ENCODE measurements at places on chromosomes 4 and X.

- DNase-seq = no peak
Observed at GRCh38 chr4:176883108-176883550, 90.4 kb upstream of the VEGFC start.

DNA sequence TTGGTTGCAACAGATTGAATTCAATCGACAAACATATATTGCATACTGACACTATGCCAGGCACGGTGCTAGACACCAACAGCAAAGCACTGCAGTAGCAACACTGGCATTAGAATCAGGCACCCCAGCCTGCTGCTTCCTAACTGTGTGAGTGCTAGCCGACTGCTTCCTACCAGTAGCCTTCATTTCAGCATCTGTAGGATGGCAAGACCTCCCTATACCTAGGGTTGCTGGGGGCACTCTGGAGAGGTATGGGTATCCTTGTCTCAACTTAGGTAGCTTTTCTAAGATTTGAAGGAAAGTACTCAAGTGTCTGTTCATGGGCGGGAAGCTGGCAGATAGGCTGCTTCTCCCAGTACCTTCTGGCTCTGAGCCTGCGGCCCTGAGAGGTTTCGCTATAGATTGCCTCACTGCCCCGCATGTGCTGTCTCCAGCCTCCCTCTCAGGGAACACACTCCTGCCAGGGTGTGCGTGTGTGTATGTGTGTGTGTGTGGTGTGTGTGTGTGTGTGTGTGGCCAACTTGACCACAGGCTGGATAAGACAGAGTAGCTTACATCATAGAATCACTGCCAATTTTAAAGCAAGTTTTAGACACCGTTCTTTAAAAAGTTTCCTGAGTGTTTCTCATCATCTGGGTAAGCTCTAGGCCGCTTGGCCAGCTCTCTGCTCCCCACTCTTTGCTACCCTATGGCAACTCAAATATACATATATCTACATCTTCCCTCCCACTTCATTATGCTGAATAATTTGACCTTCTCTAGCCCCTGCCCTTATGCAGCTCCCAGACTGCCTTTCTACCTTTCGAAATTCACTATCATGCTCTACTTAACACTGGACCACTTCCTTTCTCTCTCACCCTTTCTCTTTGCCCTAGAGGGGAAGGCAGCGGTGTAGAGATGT, 97.0 kb upstream of the PJA1 start:
- DNase-seq = no peak

GRCh38 chr4:23058165-23058776, 365.5 kb downstream of the GBA3 start:
- DNase-seq = no peak

- DNase-seq = no peak
Observed at GRCh38 chrX:37378830-37379229, 29.7 kb downstream of the PRRG1 start.

DNA sequence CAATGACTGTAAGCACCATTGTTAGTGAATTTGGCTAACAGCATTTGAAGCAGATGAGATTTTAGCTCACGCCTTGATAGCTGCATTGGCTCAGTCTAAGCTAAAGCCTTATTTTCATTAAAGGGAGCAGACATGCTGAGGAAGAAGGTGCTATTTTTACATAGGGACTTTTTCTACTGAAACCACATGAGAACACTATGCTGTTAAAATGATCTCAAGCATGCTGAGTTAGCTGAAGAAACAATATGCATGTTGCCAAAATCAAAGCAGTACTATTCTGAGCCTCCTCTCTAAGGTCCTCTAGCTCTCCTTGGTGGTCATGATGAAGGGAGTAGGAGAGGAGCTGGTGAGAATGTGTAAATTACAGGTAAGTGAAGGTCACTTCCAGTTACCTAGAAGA, 134.4 kb upstream of the JADE1 start:
- no peak for DNase-seq

GRCh38 chr4:93072292-93072691, 756.3 kb upstream of the ATOH1 start:
- DNase-seq = no peak

GRCh38 chr4:53545942-53546581, 45.2 kb downstream of the LNX1 start:
- DNase-seq = no peak

DNA sequence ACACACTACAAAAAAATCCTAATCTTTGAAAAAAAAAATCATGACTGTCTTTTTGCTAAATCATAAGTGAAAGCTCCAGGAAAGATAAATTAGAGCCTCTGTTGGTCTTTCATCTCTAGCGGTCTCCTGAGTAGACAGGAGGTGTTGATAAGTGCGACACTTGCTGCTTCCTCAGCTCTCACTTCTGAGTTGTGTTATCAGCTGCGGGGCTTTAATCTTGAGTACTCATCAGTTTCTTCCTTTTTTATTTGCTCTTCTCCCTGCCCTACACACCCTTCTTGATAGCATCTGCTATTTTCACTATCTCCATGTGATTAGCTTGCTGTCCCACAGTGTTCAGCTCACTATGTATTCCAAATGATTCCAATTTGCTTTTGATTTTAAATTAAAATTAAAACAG, 1449.2 kb downstream of the C4orf33 start:
- DNase-seq = no peak

- DNase-seq = no peak
Observed at GRCh38 chr4:23061431-23061830, 368.7 kb downstream of the GBA3 start.

DNA sequence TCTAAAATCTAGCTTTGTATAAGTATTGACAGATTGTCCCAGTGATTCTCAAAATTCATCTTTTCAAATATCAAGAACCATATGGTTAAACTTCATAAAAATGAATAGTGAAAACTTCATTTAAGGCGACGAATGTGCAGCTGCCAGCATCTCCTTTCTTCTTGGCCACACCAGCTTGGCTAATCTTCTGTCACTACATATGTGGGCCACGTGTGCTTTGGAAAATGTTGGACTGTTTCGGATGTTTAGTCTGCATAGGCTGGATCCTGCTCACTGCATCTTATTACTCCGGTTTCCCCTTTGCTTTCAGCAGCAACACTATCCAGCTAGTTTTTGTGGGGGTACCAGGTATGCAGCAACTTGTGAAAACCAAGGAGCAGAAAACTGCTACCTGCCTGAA, 221.9 kb downstream of the BMPR1B start:
- DNase-seq = no peak

DNA sequence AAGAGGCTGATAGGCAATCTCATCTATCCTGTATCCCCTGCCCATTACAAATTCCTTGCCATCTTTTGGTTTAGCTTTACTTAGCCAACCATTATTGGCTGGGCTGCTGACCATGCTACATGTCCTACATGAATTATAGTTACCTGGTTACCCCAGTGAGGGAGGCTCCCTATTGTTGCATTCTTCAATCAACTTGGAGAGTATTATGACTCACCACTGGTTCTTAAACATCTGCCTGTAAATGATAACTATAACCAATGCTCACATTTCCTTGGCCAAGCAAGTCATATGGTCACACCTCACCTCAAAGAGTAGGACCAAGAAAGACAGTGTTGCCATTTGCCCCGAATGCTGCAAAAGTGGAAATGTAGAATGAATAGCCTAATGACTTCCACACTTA, 297.6 kb downstream of the IL15 start:
- DNase-seq = no peak

DNA sequence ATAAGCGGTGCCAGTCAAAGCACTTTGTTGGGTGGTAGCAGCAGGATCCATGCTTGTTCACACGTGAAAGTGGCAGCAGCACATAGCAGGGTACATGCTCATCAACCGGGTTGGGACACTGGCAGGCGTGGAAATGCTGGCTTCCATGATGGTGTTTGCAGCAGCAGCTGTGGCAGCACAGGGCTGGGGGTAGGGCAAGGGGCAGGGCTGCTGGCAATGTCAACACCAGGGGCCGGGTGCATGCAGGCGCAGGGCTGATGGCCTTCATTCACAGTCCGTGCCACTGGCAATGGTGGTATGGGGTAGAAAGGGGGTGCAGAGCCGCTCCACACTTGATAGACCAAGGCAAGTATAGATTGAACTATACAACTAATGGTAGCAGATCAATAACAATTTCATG, 374.7 kb upstream of the FAM241A start:
- no peak for DNase-seq

GRCh38 chrX:9855561-9856283, 69.5 kb downstream of the SHROOM2 start:
- no peak for DNase-seq

DNA sequence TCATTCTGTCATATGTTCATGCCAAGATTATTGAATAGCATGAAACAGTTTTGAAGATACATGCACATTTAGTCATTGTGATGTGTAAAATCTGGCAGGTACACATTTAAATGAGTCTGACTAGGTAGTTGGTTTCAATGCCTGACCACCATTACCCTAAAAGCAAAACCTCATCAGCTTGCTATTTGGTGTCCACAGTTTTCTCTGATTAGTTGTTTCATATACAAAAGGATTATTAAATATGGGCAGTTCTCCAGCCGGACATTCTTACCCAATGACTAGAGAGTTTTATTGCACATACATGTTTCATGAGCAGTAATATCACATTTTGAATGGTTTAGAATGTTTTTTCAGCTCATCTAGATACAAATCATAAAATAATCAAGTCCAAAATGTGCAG, 23.7 kb downstream of the DCHS2 start:
- DNase-seq = no peak

- DNase-seq = no peak
Observed at GRCh38 chr4:102519925-102520324, 18.8 kb downstream of the NFKB1 start.

GRCh38 chrX:87900320-87900908, 382.8 kb downstream of the KLHL4 start:
- DNase-seq = peak; percentile 9

DNA sequence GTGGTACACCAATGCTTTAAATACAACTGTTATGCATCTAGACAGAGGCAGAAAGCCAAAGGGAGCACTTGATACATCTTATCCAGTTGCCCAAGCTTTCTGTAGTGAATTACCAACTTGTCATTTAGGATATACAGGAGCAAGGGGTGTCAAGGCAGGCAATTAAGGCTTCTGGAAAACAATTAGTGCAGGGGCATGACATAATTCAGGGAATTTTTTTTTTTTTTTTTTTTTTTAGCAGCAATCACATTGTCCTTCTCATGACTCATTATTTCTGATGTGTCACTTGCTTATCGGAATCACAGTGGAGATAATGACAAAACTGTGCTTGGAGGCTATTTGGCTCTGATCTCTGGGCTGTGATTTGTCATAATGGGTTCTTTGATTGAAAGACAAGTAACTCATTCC, 259.5 kb downstream of the ARHGAP24 start:
- no peak for DNase-seq

DNA sequence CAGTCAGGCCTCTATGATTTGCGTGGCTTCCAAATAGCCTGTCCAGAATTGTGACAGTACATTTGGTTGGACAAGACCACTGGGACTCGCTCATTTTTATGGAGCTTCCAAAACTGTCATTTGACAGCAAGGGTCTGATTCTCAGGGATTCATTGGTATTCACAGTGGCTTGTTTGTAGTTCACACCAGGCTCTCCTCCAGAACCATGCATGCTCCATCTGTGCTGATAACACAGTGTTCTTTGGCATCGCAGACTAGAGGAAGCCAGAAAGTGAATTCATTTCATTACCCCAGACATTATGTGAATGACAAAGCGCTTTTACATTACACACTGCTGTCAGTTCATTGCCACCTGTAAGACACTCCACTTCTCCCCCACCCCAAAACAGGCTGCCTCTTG, 208.3 kb downstream of the ARHGAP10 start:
- no peak for DNase-seq

- DNase-seq = no peak
Observed at GRCh38 chr4:36088542-36088941, 155.8 kb downstream of the ARAP2 start.

GRCh38 chrX:70176938-70177533, at the start of gene DGAT2L6:
Gene DGAT2L6, plus strand, starts transcription at chrX:70177483. Its CDS starts 100 bp downstream, at chrX:70177583.
- DNase-seq = no peak

- DNase-seq = no peak
Observed at GRCh38 chr4:147829401-147830101, 97.7 kb downstream of the ARHGAP10 start.

DNA sequence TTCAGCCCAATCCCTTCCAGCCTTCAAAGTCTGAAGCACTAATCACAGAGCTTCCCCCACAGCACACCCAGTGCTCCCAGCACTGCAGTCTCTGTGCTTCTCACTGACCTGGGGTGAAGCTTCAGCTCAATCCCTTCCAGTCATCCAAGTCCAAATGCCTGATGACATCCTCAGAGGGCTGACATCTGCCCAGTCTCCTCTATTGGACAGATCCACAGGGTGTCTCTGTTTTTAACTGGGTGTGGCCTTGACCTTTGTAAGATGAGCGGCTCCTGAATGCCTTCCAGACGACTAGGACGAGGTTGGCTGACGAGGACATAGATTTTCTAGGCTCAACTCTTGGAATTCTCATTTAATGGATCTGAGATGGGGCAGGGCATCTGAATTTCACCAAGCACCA, 7.6 kb upstream of the SLC2A9 start:
- no peak for DNase-seq

GRCh38 chr4:48526406-48526805, 36.4 kb downstream of the ZAR1 start:
- DNase-seq = no peak

DNA sequence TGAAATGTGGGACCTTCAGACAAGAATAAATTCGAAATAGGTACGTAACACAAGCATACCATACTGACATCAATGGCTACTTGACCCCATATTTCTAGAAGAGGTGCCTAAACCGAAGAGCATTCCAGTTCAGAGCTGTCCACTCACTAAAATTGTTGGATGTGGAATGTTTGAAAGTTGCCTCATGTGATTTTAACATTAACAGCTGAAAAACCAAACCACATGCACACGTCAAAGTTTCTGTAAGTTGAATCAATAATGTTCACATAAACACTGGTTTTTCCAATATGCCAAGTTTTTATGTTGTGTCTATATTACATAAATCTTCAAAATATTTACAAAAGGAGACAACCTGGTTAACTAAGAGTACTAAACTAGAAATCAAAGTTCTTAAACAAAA, 3.5 kb downstream of the UBE2D3 start:
- no peak for DNase-seq

DNA sequence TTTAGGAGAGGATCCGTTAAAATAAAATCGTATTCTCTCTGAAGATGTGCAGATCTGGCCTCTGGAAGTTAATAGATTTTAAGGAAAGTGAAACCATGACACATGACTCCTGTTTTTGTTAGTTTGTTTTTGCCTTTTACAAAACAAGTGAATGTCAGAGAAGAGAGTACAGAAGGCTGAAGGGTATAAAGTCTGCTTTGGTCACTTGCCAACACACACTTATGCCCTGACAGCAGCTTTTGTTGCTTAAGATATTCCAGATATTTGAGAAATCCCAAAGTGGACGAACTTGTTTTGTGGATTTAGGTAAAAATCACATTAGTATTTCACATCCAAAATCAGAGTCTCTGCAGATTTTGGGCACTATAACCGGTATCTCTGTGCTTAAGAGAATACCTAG, 192.4 kb upstream of the RASGEF1B start:
- DNase-seq = no peak

- no peak for DNase-seq
Observed at GRCh38 chr4:122525865-122526264, 69.3 kb upstream of the IL2 start.

GRCh38 chr4:48341776-48342605, 662 bp downstream of the SLAIN2 start:
- peak; percentile 37 for DNase-seq
